Stimulated activated CD8-positive, alpha-beta memory T cell treated with anti-CD3 and anti-CD28 coated beads, Interleukin-4, amount 100 ng/mL, for 1 hour (primary cell): ENCODE measurements at places on chromosomes 4 and X.

GRCh38 chr4:94448815-94449375, 2.8 kb upstream of the PDLIM5 start:
- DNase-seq = no peak

DNA sequence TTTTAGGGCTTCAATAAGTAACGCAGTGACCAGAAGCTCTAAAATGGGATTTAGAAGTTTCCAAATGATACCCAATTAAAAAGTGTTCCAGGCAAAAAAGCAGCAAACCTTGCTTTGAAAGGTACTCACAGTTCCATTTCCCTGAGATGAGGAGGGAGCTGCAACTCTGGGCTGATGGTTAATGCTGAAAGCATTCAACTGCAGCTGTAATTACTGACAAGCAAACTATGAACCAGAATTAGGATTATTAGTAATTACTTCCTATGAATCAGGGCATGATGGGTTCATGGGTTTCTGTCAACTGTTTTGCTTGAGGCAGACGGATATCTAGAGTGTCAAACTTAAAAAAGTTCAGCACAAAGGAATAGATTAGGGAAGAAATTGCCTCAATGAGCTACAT, 357.4 kb downstream of the STIM2 start:
- no peak for DNase-seq

DNA sequence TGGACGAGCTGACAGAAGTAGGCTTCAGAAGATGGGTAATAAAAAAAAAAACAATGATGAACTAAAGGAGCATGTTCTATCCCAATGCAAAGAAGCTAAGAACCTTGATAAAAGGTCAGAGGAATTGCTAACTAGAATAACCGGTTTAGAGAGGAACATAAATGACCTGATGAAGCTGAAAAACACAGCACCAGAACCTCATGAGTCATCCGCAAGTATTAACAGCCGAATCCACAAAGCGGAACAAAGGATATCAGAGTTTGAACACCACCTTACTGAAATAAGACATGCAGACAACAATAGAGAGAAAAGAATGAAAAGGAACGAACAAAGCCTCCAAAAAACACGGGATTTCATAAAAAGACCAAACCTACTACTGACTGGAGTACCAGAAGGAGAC, 10.5 kb downstream of the NELFA start:
- DNase-seq = no peak

DNA sequence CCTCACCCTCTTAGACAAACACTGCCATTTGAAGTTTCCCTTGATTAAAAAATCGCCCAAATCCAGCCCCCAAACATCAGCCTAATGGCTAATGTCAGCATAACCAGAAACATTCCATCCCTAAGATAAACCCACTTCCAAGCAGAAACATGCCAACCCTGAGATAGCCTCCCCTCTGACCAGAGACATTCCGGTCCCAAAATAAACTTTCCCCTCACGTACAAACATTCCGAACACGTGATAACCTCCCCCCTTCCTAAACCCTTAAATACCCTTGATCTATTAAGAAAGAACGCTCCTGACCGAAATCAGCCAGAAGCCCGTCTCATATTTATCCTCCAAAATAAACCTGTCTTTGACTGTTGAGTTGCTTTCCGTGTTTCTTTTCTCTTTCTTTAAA, 237.2 kb downstream of the ASMT start:
- no peak for DNase-seq

GRCh38 chr4:2183394-2183793, 58.5 kb downstream of the HAUS3 start:
- DNase-seq = no peak

DNA sequence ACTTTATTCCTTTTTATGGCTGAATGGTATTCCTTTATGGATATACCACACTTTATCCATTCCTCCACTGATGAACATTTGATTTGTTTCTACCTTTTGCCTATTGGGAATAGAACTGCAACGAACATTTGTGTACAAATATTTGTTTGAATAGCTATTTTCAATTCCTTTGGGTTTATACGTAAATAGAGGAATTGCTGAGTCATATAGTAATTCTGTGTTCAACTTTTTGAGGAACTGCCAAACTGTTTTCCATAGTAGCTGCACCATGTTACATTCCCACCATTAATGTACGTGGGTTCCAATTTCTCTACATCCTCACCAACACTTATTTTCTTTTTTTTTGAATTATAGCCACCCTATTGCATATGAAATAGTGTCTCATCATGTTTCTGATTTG, 156.5 kb upstream of the ATP6AP2 start:
- DNase-seq = no peak

- DNase-seq = no peak
Measured at GRCh38 chr4:89129080-89129640, 17.8 kb downstream of the TIGD2 start.

- no peak for DNase-seq
Measured at GRCh38 chr4:146762016-146762415, 123.3 kb downstream of the POU4F2 start.

DNA sequence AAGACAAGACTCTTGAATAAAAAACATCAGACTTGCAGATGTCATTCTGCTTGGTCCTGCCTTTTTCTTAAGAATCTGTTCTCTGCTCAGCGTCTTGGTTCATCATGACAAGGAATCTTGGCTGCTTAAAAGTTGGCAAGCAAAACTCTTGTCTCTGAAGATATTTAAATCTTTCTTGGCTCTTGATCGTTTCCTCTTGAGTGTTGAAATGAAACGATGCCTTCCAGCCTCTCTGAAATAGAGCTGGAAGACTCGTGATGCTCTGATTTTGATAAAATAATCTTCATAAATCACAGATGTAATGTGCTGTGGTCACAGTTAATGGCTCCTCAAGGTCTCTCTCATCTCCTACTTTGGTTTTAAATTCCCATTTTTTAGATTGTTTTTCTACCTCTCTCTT, 39.9 kb upstream of the TMEM192 start:
- no peak for DNase-seq

GRCh38 chrX:23841847-23842522, 59.0 kb downstream of the SAT1 start:
- no peak for DNase-seq

DNA sequence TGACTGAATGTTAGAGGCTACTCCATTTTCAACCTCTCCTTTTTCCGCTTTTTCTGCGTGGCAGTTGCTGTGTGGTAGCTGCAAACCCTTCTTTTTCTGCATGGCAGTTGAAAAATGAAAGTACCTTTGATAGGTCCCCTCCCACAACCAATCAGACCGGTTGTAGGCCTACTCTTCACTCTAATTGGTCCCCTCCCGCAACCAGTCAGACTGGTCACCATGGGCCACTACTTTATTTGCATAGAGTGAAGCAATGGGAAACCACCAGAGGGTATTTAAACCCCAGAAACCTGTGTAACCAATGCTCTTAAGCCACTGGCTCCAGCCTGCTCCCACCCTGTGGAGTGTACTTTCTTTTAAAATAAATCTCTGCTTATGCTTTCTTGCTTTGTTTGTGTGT, 877.8 kb downstream of the FAM133A start:
- no peak for DNase-seq

DNA sequence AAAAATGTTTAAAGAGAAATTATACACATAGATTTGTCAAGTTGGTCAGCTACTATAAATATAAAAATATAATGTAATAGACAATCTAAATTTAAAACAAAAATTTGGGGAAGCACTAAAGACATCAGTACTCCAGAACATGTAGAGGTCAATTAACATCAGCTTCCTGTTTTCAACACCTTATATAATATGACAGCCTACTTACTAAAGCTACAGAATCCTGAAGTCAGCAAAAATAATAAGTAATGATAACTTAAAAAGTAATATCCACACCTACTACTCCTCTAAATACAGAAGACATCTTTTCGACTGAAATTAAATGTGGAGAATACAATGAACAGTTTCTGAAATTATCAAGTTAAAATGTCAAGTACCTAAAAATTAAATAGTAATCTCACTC, 118.6 kb downstream of the LRBA start:
- DNase-seq = no peak

GRCh38 chr4:118957722-118958445, 69.2 kb downstream of the SYNPO2 start:
- no peak for DNase-seq

DNA sequence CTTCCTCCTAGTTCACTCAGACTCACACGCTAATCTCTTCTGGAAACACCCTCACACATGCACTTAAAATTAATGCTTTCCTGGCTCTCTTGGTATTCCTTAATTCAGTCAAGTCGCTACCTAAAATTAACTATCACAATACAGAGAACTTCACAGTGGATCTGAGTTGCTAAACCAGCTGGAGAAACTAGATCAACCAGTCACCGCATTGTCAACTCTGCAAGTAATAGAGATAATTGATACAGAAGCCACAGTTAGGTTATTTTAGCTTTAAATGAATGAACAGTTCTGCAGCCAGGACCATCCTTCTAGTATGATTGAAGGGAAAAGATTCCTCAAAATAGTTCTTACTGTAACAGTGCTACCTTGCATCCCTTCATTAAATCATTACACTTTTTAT, 6.0 kb upstream of the TBC1D9 start:
- no peak for DNase-seq

DNA sequence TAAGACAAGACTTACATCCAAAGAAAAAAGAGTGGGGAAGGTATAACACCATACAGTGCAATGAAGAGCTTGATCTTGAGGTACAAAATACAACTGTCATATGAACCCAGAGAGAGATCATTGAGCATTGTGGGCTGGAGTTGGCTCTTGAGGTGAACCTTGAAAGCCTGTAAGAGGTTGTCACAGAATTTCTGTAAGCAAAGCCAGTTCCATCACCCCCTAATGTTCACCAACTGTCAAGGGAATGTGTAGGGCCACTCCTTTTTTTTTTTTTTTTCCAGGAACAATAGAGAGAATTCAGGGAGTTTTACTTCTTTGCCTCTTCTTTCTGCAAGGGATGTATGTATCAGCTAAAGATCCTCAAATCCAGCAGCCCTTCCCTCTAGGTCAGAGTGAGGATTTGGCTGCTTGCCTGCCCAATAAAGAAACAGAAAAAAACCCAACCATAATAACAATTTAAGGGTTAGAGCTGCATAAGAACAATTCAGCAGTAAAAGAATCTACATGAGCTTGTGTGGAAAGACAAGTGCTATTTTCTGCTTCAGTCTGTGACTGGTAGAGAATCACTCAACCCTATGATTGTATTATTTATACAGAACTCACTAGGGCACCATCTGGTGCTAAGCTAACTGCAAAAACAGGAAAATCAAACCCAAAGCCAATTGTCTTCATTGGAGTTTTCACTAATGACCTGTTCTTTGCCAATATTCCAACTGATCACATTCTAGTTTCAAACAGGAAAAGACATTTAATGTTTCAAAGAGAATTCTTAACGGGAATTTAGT, 217.5 kb upstream of the TEX13C start:
- no peak for DNase-seq

- no peak for DNase-seq
Measured at GRCh38 chrX:31392513-31392912, 320.7 kb upstream of the FTHL17 start.

DNA sequence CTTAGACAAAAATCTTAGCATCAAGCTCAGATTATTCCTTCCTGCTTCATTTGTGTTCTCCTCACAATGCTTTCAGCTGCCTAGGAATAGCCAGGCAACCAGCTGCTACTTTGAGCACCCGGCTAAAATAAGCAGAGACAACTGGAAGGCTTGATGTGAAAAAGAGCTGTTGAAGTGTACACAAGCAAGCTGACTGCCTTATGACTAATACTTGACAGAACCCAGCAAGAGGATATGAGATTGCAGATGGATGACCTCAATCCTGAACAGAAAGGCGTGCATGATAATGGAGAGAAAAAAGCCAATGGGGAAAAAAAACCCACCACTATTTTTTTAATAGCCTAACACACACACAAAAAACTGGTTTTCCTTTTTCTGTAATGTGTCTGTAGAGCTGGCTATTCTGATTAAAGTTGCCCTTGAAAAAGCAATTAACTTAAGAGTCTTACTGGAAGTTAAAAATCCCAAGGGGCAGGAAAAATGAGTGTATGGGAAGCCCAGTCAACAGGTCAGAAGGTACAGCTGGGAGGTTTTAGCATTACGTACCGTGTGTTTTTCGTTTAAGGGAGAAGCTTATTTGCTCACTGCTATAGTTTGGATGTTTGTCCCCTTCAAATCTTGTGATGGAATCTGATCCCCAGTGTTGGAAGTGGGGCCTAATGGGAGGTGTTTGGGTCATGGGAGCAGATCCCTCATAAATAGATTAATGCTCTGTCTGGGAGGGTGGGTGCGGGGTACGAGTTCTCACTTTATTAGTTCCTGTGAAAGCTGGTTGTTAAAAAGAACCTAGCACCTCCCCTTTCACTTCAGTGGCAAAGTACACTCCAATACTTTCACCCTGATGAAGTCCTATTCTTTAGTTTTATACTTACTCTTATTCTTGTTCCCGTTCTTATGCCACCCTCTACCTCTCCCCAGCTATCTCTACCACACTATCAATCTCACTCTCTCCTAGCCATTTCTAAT, 37.1 kb upstream of the HERC6 start:
- no peak for DNase-seq

DNA sequence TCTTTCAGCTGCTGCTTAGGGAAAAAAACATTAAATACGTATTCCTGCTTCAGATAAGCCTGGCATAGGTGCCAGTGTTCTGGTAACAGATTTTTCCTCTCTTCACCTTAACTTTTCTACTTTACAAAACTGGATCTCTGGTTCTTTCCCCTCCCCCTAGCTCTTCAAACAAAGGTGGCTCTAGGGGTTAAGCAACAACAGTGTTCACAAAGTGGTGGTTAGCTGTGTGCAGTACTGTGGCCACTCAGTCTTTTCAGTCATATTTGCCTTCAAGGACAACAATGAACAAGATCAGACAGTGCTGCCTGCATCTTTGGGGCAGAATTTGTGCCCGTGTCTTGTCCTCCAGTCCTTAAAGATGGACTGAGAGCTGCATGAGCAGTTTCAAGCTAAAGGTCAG, 15.1 kb upstream of the RGN start:
- DNase-seq = no peak

GRCh38 chrX:45986081-45986480, 559.1 kb downstream of the ZNF674 start:
- DNase-seq = no peak

DNA sequence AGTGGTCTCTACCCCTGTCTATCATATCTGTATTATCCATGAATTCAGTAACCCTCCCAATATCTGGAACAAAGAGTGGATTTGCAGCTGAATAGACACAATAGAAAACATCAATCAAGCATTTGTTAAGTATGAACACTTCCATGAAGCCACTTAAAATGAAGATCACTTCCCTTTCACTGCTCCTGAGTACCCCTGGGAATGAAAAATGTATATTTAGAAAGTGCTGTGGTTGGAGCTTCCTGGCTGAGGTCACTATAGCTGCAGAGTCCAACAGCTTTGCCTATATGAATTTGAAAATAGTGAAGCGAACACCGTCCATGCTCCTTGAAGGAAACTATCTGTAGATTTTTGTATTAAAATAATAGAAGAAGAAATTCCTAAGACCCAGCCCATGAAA, 227.0 kb downstream of the DTHD1 start:
- no peak for DNase-seq

DNA sequence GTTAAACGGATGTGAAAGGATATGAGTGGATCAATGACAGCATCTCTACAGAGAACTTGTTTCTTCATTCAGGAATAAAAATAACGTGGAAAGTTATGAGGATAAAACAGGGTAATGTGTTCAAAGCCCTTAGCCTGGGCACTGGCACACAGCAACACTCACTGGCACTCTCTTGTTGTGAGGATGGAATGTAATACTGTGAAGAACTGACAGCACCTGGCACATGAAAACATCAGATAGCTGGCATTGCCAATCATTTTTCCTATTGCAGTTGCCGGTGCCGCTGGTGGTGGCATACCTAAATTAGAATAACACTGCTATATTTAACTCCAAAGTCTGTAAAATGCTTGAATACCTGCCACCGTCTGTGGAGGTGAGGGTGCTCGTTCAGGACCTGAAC, 1061.2 kb downstream of the DMD start:
- no peak for DNase-seq

GRCh38 chr4:13627606-13628311, at the start of gene BOD1L1:
Gene BOD1L1, minus strand, starts transcription at chr4:13627725. Its CDS starts 138 bp downstream, at chr4:13627587.
- peak; percentile 53 for DNase-seq
